ENCODE measurements at places on chromosomes 13 and 19.

- DNase-seq = peak; percentile 65
These were observed 35.4 kb upstream of the MAP3K10 start for GRCh38 chr19:40155749-40156265.

DNA sequence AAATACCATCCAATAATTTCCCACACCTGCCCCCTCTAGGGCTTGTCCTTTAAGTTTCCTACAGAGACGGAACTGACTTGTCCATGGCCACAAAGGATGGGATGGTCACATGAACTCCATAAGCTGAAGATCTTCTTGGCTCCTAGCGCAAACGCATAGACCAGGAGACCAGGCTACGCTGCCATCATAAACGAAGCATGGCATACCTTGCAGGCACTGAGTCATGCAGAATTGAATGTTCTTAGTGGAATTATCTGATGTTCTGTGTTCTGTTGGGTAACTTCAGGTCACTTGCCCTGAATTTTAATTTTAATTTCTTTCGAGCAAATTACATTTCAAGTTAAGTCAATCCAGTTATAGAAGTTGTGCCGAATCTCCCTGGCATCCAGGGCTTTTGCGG, 96.4 kb upstream of the STARD13 start:
- DNase-seq = no peak

DNA sequence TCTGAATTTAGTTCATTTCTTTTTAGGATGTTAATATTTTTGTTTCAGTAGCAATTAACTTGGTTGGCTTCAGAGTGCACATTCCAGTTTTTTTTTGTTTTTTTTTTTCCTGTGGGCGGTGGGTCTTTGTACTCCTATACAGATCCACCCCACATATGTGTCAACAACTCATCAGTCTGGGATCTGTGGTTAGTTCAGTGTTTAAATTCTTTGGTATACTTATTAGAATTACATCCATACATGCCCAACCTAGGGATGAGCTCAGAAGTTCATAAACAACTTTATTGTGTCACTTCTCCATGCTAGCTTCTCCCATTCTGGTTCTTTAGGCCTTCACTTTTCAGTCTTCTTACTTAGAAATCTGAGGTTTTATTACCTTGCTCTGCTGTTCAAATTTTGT, 50.9 kb downstream of the PCCA start:
- no peak for DNase-seq

DNA sequence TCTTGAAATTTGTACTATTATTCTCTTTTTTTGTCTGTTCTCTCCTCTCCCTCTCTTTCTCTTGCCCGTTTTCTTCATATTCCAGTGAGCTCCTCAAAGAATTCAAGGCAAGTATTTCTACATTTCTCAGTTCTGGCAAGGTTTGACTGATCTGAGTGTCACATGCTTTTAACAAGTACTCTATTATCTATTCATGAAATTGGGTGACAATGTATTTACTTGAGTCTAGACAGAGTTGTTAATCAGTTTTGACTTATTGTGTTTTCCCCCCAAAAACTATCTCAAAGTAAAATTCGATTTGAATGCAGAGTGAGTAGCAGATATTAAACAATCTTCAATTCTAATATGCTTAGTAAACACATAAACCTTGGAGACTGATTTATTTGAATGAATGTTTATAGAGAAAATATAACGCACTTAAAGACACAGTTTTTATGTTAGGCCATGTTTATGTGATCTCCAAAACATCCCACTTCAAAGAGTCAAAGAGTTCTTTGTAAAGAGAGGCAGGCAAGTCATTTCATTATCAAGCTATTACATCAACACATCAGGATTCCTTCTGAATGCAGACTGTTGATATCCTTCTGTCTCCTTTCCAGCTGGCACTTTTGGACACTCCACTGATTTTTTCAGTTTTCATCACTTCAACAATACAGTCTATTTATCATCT, 166.6 kb downstream of the SLITRK6 start:
- no peak for DNase-seq

DNA sequence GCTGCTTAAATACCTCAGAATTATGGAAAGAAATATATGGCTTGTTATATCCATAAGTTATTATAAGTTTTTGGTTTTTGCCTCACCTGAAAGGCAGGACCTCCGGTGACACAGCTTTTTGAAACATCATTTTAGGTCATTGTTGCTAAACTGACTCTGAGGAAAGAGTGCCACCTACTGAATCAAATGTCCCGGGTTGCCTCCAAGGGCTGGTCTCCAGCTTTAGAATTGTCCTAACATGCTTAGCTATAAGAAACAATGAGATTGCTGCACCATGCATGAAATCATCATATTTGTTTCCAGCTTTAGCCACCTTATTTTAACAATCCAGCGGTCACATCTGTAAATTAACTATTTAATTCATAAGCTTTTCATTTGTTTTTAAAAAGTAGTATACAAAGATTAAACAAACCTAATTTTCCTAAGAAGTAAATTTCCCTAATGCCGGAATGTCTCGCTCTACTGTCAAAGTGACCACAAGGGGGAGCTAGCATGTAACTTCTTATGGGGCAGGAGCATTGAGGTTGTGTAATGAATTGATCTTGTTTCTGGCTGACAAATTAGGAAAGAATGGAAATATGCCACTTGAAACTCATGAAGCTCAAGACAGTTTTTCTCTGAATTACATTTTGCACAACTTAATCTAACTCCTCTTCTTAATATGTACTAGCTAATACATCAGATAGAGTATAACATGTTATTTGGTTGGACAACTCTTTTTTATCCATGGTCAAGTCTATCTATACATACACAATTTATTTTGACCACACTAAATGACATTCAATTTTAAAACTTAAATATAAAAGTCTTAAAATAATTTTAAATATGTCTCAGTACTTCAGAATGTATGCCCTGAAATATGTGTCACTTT, 6.7 kb upstream of the PCDH17 start:
- peak; percentile 65 for DNase-seq

GRCh38 chr19:35135389-35135909, 590 bp upstream of the LGI4 start:
- DNase-seq = peak; percentile 84

DNA sequence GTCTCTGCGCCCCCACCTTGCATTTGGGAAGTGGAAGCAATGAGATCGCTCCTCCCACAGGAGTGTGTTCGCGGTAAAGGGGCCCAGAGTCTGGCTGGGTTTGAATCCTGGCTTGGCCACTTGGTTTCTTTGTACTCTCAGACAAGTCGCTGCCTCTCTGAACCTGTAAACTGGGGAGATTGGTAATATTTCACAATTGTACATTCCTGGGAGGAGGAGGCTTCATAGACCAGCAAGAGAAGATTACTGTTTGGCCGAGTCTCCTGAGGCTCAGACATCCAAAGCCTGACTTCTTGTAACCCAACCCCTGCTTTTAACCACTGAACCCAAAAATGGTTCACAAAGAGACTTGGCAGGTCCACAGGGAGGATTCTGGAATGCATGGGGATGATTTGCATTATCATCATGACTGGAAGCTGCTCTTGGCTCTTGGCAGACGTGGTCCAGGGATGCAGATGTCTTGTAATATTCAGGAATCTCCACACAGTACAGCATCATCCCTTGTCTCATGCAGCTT, 13.6 kb upstream of the STRN4 start:
- no peak for DNase-seq

DNA sequence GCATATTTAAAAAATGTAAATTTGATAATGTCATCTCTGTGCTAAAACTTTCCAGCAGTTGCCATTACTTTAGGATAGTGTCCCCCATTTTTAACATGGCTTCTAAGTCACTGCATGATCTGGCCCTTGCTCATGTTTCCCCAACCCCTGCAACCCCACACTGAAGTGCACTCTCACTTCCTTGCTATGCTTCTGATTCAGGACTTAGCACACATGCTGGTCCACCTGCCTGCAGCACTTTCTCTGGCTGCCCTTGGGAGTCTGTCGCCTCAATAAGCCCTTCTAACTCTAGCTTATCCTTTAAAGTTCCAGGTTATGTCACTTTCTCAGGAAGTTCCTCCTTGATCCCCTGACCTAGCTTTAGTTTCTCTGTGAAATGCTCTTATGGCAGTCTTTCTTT, 241.0 kb downstream of the POSTN start:
- DNase-seq = no peak

DNA sequence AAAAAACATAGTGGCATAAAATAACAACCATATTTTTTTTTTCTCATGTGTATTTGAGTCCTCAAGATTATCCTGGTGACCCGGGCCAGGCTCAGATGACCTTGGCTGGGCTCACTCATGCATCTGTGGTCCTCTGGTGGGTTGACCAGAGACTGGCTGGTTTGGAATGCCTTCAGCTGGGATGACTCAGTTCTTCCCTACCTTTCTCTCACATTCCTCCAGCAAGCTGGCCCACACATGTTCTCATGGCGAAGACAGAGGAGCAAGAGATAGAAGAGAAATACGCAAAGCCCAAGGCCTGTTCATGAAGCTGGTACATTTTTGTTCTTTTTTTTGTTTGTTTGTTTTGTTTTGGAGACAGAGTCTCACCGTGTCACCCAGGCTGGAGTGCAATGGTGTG, 14.3 kb upstream of the ZNF541 start:
- DNase-seq = no peak

- DNase-seq = no peak
These were observed 13.0 kb downstream of the WIZ start for GRCh38 chr19:15436826-15437110.

DNA sequence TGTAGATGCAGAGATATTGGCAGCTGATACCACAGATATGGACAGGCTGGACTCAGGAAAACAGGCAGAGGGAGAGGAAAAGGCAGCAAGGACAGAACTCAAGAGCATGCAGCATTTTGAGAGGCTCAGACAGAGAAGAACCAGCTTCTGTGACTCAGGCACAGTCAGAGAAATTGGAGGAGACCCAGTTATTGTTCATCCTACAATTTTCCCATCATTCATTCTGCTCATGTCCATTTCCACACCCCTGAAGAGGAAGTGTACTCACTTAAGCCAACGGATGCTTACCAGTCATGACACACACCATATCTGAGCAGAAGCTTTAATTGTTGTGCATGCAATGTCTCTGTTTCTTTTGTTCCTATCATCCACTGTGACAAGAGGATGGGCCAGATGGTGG, 359.8 kb upstream of the HTR2A start:
- DNase-seq = no peak

- no peak for DNase-seq
These were observed 307.1 kb downstream of the OXGR1 start for GRCh38 chr13:96687191-96687590.

DNA sequence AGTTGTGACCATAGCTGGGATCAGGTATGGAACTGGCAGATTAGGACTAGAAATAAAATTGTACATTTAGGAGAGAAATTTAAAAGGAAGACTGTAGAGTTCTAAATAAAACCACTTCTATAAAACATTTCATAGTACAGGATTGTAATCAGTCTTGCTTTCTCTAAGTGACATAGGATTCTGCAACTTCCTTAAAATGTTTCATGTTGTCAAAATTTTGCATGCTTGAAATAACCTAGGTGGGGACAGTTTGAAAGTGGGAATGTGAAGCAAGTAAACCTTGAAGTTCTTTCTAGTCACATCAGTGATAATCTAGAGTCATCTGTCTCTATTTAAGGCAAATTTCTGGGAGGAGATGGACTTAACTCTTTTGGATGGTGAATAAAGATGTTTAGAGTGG, 6.7 kb downstream of the TM9SF2 start:
- peak; percentile 25 for DNase-seq

- peak; percentile 57 for DNase-seq
These were observed 82.2 kb downstream of the EDNRB start for GRCh38 chr13:77836423-77836822.

DNA sequence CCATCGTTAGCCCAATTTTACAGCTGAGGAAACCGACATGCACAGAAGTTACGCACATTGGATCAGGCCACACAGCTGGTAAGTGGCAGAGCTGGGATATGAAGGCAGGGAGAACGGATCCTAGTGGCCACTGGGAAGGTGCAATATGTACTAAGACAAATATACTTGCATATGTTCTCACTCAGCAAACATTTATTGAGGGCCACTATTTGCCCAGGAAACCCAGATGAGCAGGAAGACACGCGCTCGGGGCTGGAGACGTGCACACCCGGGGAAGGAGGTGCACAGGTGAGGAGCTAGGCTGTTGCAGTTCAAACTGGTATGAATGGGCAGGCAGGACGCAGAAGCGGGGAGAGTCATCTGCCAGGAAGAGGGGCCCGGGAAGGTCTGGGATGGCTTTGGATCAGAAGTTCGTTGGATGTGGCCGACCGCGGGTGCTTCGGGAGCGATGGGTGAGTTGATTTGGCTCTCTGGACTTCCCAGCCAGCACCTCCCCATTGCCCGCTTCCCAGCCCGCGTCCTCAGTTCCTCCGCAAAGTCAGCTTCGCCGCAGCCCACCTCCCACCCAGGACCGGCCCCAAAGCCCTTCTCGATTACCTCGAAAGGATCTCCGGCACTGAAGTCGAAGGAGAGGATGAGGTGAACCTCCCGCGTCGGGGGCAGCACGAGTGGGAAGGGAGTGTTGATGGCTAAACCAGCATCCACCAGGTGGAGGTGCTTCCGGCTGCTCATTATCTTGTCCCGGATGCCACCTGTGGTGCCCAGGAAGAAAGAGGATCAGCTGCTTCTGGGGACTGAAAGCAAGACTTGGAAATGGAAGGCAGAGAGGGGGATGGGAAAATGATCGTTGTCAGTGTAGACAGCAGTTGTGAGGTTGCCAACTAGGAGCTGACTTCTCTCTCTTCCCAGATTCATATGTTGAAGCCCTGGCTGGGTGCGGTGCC, 17.8 kb upstream of the CABP5 start:
- no peak for DNase-seq

GRCh38 chr13:66887088-66887487, 343.0 kb downstream of the PCDH9 start:
- DNase-seq = no peak

DNA sequence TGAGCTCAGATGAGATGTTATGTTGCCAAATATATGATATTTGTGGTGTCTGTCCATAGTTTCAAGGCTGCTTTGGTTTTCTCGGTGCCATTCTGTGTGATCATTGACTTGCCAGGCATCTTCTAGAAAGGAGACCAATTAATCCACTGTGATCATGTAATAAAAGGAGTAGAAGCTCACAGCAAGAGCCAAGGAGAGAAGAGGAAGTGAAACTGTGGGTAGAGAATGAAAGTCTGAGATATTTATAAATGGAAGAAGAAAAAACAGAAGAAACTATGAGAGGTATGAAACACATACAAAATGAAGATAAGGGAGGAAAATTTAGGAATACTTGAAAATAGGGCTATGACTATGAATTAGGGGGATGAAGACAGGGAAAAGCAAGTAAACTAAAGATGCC, 11.1 kb upstream of the ZNF613 start:
- no peak for DNase-seq

DNA sequence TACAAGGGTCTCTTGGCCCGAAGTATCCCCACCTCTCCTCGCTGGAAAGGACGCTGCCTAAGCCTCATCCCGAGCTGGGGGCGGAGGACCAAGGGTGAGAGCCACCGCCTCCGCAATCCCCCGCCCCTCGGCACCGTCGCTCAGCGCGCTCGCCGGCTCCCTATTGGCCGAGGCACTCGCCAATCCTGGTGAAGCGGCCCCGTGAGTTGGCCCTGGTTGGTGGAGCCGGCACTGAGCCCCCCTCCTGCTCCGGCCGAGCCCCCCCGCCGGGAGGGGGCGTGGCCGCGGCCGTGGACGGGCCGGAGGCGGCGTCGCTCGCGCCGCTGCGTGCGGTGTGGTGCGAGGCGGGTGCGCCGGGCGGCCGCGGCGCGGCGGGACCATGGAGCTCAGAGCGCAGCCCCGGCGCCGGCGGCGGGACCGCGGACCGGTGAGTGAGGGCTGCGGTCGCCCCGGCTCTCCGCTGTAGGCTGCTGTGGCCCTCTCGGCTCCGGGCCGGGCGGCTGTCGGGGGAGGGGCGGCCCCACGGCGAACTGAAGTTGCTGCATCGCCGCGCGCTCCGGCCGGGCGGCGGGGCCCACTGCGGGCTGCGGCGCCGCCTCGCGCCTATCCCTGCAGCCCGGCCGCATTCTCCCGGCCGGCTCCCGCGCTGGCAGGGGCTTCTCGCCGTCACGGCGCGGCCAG, at the start of gene WASF3:
Gene WASF3, plus strand, starts transcription at position 291 of the 681 bp plus-strand sequence. CDS start 84,588 bp downstream, outside the sequence.
- peak; percentile 95 for DNase-seq

GRCh38 chr13:74132776-74133656, 1.2 kb downstream of the KLF12 start:
- no peak for DNase-seq

Measured in KBM-7 (cell line).